Activated naive CD8-positive, alpha-beta T cell treated with anti-CD3 and anti-CD28 coated beads, Interleukin-2, amount 50 U/mL, for 16 hours (primary cell): ENCODE measurements at places on chromosomes 4 and X.

- DNase-seq = no peak
Observed at GRCh38 chrX:148664995-148665394, 164.6 kb downstream of the AFF2 start.

DNA sequence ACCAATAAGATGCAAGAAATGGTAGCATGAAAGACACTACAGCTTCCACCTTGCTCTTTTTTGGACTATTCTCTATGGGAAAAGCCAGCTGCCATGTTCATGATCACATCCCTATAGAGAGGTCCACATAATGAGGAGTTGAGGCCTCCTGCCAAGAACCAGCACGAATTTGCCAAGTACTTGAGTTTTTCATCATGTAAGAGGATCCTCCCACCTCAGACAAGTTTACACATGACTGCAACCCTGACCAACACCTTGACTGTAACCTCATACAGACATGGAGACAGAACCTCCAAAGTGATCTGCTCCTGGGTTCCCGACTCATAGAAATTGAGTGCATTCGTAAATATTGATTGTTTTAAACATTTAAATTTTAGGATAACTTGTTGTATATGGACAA is 135.2 kb upstream of the TSPAN5 start:
- DNase-seq = no peak

- no peak for DNase-seq
Observed at GRCh38 chrX:14864631-14865030, 8.2 kb downstream of the FANCB start.

- DNase-seq = no peak
Observed at GRCh38 chrX:21700275-21700674, 42.1 kb upstream of the KLHL34 start.

- no peak for DNase-seq
Observed at GRCh38 chrX:129777218-129778030, 2.3 kb upstream of the SASH3 start.

- DNase-seq = no peak
Observed at GRCh38 chr4:145427221-145427620, 54.4 kb upstream of the SMAD1 start.

DNA sequence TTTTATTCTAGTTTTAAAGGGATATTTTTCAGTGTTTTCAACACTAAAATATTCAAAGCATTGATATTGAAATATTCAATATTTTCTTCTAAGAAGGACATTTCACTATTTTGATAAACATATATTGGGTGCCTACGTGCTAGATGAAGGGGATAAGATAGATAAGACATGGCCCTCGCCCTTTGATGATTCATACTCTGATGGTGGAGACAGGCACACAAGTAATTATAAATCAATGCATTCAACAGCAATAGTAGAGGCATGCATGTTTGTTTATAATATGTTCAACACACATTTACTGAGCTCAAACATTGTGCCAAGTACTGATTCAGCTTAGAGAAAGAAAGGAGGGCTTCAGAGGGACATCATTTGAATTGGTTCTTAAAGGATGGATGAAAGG is 22.7 kb downstream of the TMEM47 start:
- no peak for DNase-seq

GRCh38 chr4:88101165-88101564 is 57.3 kb downstream of the ABCG2 start:
- no peak for DNase-seq

DNA sequence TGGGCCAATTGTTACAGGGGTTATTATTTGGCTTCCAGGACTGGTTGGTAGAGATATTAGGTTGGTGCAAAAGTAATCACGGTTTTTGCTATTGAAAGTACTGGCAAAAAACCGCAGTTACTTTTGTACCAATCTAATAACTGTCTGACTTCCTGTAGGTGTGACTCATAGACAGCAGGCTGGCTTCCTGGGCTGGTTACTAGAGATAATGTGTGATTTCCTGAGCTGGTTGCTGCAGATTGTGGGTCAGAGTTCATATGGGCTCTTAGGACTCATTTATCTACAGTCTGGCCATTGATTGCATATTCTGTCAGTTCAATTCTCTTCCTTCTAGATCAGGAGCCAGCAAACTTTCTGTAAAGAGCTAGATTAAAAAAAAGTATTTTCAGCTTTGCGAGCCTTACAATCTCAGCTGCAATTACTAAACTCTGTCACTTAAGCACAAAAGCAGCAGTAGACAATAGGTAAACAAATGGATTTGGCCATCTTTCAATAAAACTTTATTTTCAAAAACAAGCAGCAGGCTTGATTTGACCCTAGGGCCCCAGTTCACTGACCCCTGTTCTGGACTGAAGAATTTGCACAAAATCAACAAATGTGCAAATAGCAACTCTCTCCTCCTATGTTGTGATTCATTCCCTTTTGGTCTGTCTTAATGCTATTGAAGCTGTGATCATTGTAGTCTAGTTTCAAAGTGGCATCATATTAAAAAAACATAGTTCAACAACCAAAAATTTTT is 50.8 kb upstream of the BOD1L1 start:
- no peak for DNase-seq

DNA sequence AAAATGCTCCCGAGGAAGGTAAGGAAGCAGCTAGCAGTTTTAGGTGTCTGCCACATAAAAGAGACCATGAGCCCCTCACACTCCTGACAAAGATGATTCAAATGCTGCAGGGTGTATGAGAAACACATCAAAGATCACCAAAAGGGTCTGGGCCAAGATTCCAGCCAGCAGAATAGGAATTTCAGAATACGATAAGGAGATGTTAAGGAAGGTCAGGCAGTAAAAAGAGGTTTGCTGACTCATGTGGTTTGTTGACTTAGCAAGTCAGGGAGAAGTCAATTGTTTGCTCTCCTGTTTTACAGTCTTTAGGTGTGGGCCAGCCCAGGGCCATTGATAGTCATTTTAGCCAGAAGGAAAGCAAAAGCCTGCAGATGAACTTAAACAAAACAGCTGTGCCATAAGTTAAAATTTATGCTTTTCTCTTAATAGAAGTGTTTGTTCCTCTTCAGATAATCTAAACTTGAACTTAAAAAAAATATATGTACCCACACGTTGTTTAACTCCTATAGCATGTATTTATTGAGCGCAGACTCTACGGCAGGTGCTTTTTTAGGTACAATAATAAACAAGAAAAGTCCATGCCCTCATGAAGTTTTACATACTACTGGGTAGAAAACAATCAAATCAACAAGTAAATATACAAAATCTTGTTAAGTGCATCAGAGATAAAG is 115.6 kb downstream of the CAMK2D start:
- DNase-seq = no peak

DNA sequence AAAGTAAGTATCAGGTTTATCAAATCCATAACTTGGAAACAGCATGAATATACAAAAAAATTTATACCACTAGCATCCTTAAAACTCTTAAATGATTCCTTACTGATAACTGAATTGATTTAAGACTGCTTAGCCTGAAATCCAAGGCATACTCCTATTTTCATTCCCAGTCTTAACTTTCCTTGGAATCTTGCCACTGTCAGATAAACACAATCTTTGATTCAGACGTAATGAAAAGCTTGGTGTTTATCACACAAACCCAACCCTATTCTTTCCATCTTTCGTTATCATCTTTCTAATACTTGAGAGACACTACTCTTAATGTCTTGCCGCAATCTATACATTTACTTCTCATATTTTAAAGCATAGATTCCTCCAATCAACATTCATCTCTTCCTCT is 19.1 kb downstream of the C4orf17 start:
- no peak for DNase-seq
